Activated CD4-positive, CD25-positive, alpha-beta regulatory T cell treated with anti-CD3 and anti-CD28 coated beads, Interleukin-2, amount 50 U/mL, for 16 hours (primary cell): ENCODE measurements at places on chromosomes 5 and 9.

- DNase-seq = no peak
These were observed 653.6 kb downstream of the RAB3C start for GRCh38 chr5:59236448-59236847.

GRCh38 chr9:107874137-107874536 is 384.6 kb upstream of the KLF4 start:
- DNase-seq = no peak

DNA sequence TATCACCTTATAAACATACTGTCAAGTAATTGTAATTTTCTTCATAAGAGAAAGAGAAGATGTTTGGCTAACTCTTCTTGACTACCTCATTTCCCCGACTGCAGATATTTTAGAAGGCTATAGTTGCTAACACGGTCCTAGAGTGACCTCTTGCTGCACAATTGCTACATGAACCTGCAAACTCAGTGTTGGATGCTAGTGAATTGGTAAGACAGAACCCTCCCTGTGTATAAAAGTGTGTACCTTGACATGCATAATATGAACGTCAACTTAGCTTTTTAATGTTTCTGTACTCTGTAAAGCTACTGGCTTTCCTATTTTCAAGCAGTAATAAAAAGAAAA is 46.7 kb upstream of the CER1 start:
- DNase-seq = no peak

- no peak for DNase-seq
These were observed 6.5 kb upstream of the HMCN2 start for GRCh38 chr9:130259044-130259443.

DNA sequence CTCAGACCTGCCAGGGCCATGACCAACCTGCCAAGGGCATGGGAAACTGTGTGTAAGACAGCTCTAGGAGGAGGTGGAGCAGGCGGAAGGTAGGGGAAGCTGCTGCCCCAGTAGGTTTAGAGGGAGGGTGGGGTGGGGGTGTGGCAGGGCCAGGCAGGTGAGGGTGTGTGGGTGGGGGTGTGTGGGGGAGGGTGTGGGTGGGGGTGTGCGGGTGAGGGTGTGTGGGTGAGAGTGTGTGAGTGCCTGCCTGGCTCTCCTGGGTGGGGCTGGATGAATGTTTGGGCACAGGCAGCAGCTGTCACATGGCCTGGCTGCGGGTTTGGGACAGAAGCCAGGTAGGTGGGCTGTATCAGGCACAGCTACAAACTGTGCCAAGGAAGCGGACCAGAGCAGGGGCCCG is 8.8 kb upstream of the N4BP3 start:
- DNase-seq = no peak

- no peak for DNase-seq
These were observed 76.8 kb downstream of the FCHO2 start for GRCh38 chr5:73032635-73033034.

DNA sequence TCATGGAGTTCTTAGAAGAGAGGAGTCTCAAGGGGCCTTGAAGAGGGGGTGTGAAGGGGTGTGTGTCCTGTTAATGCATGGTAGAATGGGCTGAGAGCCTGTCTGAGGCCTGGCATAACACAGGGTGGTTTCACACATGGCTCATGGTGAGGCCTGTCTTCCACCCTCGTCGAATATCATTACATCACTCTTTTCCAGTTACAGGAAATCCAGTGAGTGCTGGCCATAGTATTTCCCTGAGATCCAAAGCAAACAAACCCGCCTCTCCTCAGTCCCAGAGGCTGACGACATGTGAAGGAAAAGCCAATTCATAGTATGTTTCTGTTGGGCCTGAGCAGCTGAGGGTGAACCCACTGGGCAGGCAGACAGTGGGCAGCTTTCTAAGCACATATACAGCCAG is 159.4 kb upstream of the NR3C1 start:
- DNase-seq = no peak

DNA sequence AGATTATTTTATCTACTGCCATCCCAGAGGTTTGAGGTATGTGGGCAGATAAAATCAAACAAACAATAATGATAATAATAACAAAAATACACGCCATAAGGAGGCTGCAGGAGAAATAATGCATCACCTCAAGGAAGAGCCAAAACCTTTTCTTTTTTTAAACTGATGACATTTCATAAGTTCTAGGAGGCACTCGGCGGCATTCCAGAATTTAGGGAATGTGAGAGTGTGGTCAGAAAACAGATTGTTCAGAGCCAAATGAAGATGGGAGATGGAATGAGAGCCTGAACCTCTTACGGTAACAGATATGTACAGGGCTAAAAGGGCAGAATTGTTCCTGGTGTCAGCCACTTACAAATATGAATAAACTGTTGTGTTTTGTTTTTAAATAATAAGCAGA is 615.0 kb upstream of the CHD1 start:
- DNase-seq = no peak

DNA sequence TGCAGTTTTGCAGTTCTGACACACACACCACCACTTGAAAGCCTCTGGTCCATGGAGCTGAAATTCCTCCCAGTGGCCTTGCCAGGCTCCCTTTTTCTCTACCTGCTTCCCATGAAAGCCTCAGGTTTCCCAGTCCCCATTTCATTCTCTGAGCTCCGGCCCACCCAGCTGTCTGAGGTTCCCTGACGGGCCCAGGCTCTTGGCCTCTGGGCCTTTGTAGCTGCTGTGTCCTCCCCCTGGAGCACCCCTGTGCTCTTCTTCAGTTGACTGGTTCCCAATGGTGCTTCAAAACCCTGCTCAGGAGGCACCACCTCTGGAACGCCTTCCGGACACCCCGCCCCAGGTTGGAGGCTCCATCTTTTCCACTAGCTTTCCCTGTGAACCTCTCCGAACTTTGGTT is 155.9 kb upstream of the SHB start:
- DNase-seq = no peak

DNA sequence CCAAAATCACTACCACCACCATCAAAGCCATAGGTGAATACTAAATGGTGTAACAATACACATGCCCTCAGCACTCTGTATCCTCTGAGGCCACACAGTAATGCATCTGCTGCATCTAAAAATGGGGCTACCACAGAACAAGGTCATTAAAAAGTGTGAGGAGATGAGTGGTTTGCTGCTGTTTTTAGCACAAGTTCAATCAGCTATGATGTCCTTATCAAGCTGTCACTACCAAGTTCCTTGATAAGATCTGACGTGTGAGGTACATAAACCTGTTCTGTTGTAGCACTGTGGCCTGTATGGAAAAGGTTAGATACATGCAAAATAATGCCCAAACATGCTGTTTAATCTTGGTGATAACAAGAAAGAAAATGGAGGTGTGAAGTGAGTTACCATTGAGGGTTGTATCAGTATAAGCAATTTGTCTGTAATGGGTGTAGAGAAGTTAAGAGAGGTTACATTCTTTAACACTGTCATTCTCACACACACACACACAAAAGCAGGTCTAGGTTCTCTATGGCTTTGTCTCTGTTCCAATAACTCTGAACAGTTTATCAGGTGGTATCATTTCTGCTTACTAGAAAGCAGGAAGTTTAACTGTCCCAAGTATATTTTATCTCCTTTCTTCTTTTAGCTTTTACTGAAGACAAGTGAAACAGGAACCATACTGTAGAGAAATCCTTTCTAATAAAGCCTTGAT is 252.9 kb downstream of the CWC27 start:
- no peak for DNase-seq

GRCh38 chr5:139246394-139246793 is 47.1 kb upstream of the MATR3 start:
- DNase-seq = no peak

GRCh38 chr5:127746756-127747155 is 43.6 kb downstream of the CCDC192 start:
- no peak for DNase-seq

DNA sequence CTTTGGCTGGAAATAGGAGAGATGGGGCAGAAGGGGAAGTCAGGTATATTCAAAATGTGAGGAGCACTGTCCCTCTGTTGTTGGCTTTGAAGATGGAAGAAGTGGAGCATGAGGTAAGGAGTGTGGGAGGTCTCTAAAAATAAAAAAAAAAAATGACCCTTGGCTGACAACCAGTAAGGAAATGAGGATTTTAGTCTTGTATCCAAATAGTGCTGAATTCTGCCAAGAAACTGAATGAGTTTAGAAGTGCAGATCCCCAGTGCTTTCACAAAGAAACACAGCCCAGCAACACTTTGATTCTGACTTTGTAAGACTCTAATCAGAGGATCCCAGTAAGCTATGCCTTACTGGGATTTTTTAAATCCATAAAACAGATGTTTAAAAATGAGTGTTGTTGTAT is 367.9 kb downstream of the CYLC2 start:
- no peak for DNase-seq

DNA sequence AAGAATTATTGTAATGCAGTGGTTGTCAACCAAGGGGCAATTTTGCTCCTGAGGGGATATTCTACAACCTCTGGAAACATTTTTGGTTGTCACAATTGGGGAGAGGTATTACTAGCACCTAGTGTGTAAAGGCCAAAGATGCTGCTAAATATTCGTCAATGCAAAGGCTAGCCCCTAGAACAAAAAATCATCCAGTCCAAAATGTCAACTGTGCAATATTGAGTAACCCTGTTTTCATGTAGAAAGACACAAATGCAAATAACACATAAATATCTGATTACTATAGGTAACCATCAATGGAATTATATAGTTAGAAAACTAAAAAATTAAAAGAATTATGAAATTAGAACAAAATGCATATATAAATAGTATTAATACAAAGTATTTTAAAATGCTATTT is 26.1 kb downstream of the RNF145 start:
- DNase-seq = no peak

- no peak for DNase-seq
These were observed 4.6 kb downstream of the TSLP start for GRCh38 chr5:111076091-111076490.

- DNase-seq = no peak
These were observed 36.5 kb upstream of the ANKRD33B start for GRCh38 chr5:10527281-10527950.

DNA sequence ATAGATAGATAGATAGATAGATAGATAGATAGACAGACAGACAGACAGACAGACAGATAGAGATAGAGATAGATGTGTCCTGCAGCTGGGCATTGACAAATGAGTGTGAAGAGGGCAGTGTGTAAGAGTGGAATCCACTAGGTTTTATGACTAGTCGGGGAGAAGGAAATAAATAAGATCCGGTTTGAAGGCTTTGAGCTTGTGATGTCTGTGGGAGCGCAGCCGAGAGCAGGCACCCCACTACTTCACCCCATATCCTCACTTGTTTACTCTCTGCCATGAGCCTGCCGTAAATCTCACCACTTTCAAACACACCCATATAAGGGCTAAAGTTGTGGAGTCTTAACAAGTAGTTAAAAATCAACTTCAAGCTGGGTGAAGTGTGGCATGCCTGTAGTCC is 1.4 kb upstream of the SUSD1 start:
- no peak for DNase-seq

DNA sequence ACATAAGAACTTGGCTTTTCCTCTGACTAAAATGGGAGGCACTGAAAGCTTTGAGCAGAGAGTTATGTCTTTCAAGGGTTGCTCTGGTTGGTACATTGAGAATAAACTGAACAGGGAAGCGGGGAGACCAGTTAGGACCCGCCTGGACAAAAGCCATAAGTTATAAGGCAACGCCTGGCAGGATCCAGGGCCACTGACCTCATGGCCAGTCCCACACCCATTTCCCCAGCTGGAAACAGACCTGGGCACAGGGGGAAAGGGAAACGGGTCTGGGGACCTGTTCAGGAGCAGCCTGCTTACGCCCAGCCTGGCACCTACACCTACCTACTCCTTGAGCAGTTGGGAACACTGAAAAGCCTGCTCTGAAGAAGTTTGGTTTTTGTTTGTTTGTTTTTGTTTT is 1.3 kb downstream of the SPINK4 start:
- no peak for DNase-seq

DNA sequence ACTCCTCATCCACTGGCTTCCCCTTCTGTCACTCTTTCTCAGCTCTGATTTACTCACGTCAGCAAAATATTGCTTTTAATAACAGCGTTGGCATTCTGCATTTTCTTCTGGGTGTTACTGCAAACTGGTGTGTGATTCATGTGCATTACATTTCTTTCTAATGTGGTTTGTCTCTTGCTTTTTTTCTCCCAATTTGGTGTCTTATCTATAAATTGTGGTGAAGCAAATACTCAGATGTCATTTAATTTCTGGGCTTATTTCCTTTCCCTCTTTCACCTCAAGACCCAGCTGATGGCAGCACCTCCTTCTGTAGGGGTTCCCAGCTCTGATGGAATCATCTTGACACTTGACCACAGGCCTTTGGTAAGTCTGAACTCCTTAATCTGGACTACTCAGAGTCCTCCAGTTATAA is 180.7 kb upstream of the ZNF618 start:
- no peak for DNase-seq

DNA sequence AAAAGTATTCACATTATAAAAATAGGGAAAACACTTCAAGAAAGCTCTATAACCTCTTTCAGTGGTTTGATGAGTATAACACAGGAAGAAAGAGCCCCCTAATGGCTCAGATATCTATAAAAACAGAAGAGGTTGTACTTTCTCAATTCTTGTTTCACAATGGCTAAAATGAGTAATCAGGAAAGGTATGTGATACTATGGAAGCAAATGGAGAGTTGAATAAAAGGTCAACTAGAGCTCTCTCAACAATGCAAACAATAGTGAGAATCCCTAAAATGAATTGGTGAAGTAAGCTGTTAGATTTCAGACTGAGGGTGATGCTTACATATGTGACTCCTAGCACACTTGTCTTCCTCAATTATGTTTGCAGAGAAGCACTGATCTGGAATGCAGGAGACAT is 584.6 kb upstream of the CDH18 start:
- no peak for DNase-seq

GRCh38 chr5:101424530-101425175 is 521.6 kb upstream of the ST8SIA4 start:
- no peak for DNase-seq

GRCh38 chr5:65858316-65858715 is 68.1 kb upstream of the ERBIN start:
- no peak for DNase-seq

DNA sequence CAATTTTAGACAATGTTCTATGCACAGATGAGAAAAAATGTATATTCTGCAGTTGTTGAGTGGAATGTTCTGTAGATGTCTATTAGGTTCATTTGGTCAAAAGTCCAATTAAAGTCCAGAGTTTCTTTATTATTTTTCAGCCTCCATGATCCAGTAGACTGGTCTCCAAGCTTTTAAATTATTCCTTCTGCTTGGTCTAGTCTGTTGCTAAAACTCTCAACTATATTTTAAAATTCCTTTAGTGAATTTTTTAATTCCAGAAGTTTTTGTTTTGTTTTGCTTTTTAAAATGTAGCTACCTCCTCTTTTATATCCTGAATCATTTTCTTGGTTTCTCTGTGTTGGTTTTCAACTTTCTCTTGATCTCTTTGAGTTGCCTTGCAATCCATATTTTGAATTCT is 24.6 kb downstream of the SELENOP start:
- DNase-seq = no peak

- DNase-seq = no peak
These were observed 56.8 kb downstream of the FGF10 start for GRCh38 chr5:44332285-44332971.

DNA sequence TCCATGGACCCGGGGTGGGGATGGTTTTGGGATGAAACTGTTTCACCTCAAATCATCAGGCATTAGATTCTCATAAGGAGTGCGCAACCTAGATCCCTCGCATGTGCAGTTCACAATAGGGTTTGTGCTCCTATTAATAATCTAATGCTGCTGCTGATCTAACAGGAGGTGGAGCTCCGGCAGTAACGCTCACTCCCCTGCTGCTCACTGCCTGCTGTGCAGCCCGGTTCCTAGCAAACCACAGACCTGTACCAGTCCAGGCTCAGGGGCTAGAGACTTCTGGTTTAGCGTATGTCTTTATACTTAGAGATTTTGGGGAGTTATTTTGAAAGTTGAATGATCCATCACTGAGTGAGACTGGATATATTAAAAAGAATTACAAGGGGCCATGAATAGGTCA is 50.2 kb downstream of the RICTOR start:
- DNase-seq = no peak
